ENCODE measurements at places on chromosomes 16 and 17.

DNA sequence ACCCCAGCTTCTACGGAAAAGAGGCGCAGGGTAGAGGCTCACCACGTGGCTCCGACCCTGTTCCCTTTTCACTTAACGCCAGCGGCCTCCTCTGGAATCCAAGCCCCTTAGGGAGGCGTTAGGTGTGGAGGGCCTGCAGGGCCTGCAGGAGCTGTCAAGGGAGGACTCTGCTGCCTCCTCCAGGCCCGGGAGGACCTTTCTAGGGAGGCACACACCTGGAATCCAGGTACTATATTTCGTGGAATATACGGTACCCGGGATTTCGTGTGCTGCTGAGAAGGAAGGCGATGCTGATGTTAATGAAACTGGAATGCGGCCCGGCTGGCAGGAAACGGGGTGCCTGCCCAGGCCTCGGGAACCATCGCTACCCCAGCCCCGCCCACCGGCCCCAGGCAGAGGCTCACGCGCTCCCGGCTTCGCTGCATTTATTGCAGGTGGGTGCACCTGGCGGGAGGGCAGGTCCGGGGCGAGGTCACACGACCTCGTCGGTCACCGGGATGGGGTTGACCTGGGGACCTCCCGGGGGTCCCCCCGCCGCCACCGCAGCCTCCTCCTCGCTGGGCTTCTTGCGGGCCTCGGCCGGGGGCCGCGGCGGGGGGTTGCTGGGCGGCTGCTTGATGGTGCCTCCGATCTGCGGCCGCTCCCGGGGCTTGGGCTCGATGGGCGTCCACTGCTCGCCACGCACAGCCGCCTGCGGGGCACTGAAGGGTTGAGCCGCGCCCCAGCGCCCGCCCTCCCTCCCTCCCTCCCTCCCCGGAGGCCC is 4.7 kb downstream of the IL17C start:
- no peak for DNase-seq

DNA sequence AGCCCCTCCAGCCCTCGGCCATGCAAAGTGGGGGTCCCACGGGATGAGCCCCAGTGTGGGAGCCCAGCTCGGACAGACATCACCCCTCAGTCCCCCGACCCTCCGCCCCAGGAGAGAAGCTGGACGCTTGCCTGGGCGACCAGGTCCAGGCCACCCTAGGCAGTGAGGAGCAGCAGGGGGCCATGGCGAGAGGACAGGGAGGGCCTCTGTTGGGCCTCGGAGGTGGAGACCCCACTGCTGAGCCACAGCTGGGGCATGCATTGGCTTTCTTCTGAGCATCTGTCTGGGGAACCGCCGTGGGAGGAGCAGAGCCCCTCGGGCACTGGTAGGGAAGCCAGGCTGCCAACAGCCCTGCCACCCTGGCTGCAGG is 13.0 kb downstream of the ACTG1 start:
- DNase-seq = no peak

- no peak for DNase-seq
Measured at GRCh38 chr17:51427323-51427811, 167.0 kb downstream of the UTP18 start.

DNA sequence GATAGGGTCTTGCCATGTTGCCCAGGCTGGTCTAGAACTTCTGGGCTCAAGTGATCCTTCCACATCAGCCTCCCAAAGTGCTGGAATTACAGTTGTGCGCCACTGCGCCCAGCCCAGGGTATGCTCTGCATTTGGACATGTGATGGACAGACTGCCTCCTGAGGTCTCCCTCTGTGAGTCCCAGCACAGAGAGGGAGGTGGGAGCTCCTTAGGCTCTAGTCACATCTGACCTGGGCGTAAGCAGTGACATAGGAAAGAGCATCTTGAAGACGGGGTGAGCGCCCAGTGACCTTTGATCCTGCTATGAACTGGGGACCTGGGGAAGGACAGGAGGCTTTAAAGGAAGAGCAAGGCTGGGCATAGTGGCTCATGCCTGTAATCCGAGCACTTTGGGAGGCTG is 2.2 kb upstream of the GFAP start:
- DNase-seq = no peak

DNA sequence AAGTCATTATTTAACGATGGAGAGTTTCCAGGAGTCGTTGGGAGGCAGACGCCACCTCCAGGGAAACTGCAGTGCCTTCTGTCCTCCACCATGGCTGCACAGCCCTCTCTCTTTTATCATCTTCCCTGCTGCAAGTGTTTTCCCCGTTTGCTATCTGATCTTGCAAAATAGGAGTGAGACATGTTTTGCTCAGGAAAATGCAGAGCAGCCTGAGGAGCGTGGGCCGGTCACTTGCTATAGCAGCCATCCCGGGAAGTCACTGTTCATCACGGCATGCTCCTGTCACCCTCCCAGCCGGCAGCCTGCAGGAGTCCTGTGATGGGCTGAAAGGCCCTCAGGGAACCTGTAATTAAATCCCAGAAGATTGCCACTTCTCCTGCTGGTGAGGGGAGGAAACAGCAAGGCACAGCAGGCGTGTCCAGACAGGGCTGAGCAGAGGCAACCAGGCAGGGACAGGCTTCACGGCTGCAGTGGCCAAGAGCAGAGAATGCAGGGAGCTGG is 143.1 kb downstream of the GSG1L start:
- DNase-seq = no peak

- no peak for DNase-seq
Measured at GRCh38 chr17:55487695-55488432, 23.4 kb downstream of the SMIM36 start.

- DNase-seq = peak; percentile 80
Measured at GRCh38 chr17:8038954-8039610, at the start of gene ALOX15B. ALOX15B (plus strand) TSS chr17:8039059; CDS start chr17:8039156, 97 bp downstream.

DNA sequence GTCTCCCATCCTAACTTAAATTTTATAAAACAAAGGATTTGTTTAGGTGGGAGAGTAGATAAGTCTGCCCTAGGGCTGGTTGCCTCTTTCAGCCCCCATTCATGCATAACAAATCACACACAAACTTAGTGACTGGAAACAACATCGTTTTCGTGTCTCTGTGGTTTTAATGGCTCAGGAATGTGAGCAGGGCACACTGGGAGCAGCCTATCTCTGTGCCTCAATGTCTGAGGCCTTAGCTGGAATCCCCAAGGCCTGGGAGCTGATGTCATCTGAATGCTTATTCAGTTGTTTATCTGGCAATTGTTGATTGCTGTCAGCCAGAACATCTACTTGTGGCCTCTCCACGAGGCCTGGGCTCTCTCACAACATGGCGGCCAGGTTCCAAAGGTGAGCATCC is 101.9 kb upstream of the HSBP1 start:
- no peak for DNase-seq
